Neural cell (in vitro differentiated cells): ENCODE measurements at places on chromosomes 3 and 15. TPM values are rescaled to one million over a fixed set of nuclear protein-coding genes. Genes with fewer than 3 reads are reported as not detected.

The FES gene
- not detected in 2 replicates for polyA plus RNA-seq

The PYGO1 gene
- polyA plus RNA-seq = 25.0 and 27.6 TPM in 2 replicates

The SAMMSON gene
- polyA plus RNA-seq = not detected in 2 replicates

The MRPL47 gene
- polyA plus RNA-seq = 80.6 and 91.1 TPM in 2 replicates

The POC1A gene
- 0.96 and 1.3 TPM in 2 replicates for polyA plus RNA-seq

The GLDN gene
- 0.58 and 1.8 TPM in 2 replicates for polyA plus RNA-seq

The SLC2A2 gene
- not detected in 2 replicates for polyA plus RNA-seq

The HCN4 gene
- 4.0 and 4.5 TPM in 2 replicates for polyA plus RNA-seq

The RETNLB gene
- not detected in 2 replicates for polyA plus RNA-seq

The OIP5 gene
- 0.92 and 1.7 TPM in 2 replicates for polyA plus RNA-seq

The HTR3E gene
- polyA plus RNA-seq = not detected in 2 replicates

The CCDC71 gene
- polyA plus RNA-seq = 14.8 and 25.7 TPM in 2 replicates

The CACNA1D gene
- 22.5 and 24.9 TPM in 2 replicates for polyA plus RNA-seq

The GOLGA6D gene
- 0.12 TPM in 1 of 2 replicates, not detected in the other for polyA plus RNA-seq

The GRAMD1C gene
- 12.9 and 31.0 TPM in 2 replicates for polyA plus RNA-seq

The SERINC4 gene
- 0.38 and 0.47 TPM in 2 replicates for polyA plus RNA-seq

The LRRC34 gene
- polyA plus RNA-seq = 1.1 TPM in 1 of 2 replicates, not detected in the other

The NDN gene
- 517 and 582 TPM in 2 replicates for polyA plus RNA-seq

The MESP2 gene
- polyA plus RNA-seq = not detected in 2 replicates

The TBCCD1 gene
- 11.6 and 13.4 TPM in 2 replicates for polyA plus RNA-seq

The COPS2 gene
- 76.2 and 88.8 TPM in 2 replicates for polyA plus RNA-seq

The LRRC31 gene
- not detected in 2 replicates for polyA plus RNA-seq

The C3orf85 gene
- polyA plus RNA-seq = not detected in 2 replicates

The ISG20 gene
- polyA plus RNA-seq = 0.88 and 5.9 TPM in 2 replicates

The AGBL1 gene
- 0.12 TPM in 1 of 2 replicates, not detected in the other for polyA plus RNA-seq

The GABRA5 gene
- polyA plus RNA-seq = 25.3 and 31.3 TPM in 2 replicates

The SLC28A2 gene
- polyA plus RNA-seq = not detected in 2 replicates

The GOLGA6B gene
- not detected in 2 replicates for polyA plus RNA-seq

The CEP70 gene
- polyA plus RNA-seq = 25.0 and 29.4 TPM in 2 replicates

The CCDC39 gene
- polyA plus RNA-seq = 0.36 and 0.66 TPM in 2 replicates

The HRG gene
- polyA plus RNA-seq = not detected in 2 replicates

The PLSCR5 gene
- polyA plus RNA-seq = 0.37 TPM in 1 of 2 replicates, not detected in the other

The EPHA3 gene
- polyA plus RNA-seq = 32.7 and 33.0 TPM in 2 replicates

The RPL32 gene
- polyA plus RNA-seq = 1,160 and 1,223 TPM in 2 replicates

The ARNT2 gene
- polyA plus RNA-seq = 41.2 and 49.8 TPM in 2 replicates

The FBXL2 gene
- 82.0 and 93.0 TPM in 2 replicates for polyA plus RNA-seq

The BCHE gene
- 2.0 and 2.6 TPM in 2 replicates for polyA plus RNA-seq

The GPR171 gene
- polyA plus RNA-seq = not detected in 2 replicates

The MAP2K1 gene
- polyA plus RNA-seq = 23.0 and 24.7 TPM in 2 replicates

The SLTM gene
- 100 and 124 TPM in 2 replicates for polyA plus RNA-seq

The TARS3 gene
- 22.1 and 27.1 TPM in 2 replicates for polyA plus RNA-seq

The ROBO2 gene
- 55.5 and 55.8 TPM in 2 replicates for polyA plus RNA-seq

The IL17RE gene
- polyA plus RNA-seq = 0.52 TPM in 1 of 2 replicates, not detected in the other

The UBA7 gene
- 2.9 and 4.0 TPM in 2 replicates for polyA plus RNA-seq

The CLEC3B gene
- 2.6 and 4.9 TPM in 2 replicates for polyA plus RNA-seq

The NANOGP8 gene
- not detected in 2 replicates for polyA plus RNA-seq

The CLSTN2 gene
- 10.7 and 12.3 TPM in 2 replicates for polyA plus RNA-seq

The PP2D1 gene
- not detected in 2 replicates for polyA plus RNA-seq

The RBPMS2 gene
- not detected in 2 replicates for polyA plus RNA-seq

The PRSS50 gene
- polyA plus RNA-seq = not detected in 2 replicates

The KLHL6 gene
- not detected in 2 replicates for polyA plus RNA-seq

The MINAR1 gene
- polyA plus RNA-seq = 2.7 and 3.1 TPM in 2 replicates

The FAM227B gene
- polyA plus RNA-seq = 0.88 and 1.7 TPM in 2 replicates
